CD8-positive, alpha-beta T cell (primary cell): ENCODE measurements at places on chromosomes 6 and 20. TPM values are rescaled to one million over a fixed set of nuclear protein-coding genes. Genes with fewer than 3 reads are reported as not detected.

DNA sequence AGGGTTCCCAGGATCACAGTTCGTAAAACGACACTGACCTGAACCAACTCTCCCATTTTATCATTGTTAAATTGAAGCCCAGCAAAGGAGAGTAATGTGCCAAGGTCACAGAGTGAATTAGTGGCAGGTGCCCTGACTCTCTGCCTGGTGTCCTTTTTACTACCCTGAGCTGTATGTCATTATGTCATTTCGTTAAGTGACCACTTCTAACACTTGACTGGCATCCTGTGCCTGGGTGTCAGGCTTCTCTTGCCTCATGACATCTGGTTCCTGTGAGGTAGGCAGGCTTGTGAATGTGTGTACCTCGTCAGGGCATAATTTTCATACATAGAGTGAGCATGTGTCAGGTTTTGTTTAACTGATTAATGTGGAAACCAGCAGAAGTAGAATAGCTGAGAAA, 48.6 kb downstream of the RALY start:
- no peak for DNase-seq

GRCh38 chr6:168785720-168786511, 344.9 kb downstream of the SMOC2 start:
- no peak for DNase-seq

- DNase-seq = no peak
Observed at GRCh38 chr6:24325978-24326377, 31.9 kb downstream of the DCDC2 start.

- no peak for DNase-seq
Observed at GRCh38 chr20:63828545-63828944, 2.5 kb downstream of the ZBTB46 start.

DNA sequence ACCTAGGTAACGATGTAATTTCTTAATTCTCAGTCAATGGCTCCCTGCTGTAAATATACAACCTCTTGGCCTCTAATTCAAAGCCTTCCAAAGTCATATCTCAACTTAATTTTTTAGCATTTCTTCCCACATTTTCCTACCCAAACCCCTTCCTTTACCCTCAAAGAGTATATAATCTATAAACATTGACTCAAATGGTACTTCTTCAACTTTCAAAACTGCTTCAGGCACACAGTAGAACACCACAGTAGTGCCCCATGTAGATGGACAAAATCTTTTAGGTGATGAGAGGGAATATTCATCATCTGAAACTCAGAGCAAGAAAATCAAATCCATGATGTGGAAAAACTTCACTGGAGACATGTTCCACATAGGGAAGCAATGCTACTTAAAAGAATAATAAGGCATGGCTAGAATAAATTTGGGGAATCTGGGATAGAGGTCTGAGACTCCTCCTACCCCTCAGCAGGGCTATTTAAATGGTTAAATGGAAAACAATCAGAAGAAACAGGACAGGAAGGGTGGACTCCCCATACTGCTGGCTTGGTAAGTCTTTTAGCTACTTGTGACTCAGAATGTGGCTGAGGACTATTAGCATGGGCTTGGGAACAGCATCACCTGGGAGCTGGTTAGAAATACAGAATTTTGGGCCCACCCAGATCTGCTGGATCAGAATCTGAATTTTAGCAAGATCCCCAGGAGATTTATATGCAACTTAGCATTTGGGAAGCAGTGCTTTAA, 6.4 kb downstream of the SLC22A2 start:
- DNase-seq = no peak

RAB23 gene
- total RNA-seq = 0.08 TPM

FERMT1 gene
- total RNA-seq = not detected
